ENCODE measurements at places on chromosomes 1 and 21.
A peak's percentile ranks its signal among the peaks of the same experiment; 100 is the strongest.

DNA sequence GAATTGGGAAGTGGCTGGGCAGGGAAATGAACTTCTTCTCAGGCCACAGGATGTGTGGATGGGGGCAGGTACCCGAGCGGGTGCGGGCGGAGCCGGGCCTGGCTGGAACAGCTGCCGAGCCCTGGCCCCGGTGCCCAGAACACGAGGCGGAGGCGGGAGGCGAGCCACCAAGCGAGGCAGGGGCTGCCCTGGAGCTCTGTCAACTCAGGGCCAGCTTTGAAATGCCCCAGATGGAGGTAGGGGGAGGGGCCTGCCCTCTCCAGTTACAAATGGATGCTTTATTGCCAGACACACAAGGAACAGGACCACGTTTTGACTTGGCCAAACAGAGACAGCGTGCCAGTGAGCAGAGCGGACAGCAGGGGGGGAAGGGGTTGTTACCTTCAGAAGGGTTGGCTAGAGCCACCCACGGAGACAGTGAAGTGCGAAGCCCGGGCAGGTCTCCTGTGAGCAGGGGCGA, 240.4 kb downstream of the SDCCAG8 start:
- DNase-seq, result no peak

DNA sequence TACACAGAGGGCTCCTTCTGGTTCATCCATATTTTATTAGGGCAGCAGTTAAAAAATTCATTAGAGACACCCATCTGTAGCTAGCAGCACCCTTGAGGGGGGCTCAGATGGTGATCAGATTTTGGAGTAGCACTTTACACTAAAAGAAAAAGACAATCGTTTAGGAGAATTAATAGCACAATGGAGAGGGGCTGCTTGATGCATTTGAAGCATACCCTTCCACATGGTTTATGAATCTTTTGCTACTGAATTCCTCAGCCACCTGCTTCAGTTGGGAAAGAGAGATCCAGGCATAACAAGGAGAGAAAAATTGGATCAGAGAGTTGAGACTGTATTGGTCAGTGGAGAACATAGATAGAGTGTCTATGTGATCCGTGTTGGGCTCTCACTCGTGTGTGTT, 54.4 kb downstream of the DISC1 start:
- DNase-seq, result no peak

- no peak for DNase-seq
These were observed 74.7 kb upstream of the OLFM3 start for GRCh38 chr1:102071451-102071850.

DNA sequence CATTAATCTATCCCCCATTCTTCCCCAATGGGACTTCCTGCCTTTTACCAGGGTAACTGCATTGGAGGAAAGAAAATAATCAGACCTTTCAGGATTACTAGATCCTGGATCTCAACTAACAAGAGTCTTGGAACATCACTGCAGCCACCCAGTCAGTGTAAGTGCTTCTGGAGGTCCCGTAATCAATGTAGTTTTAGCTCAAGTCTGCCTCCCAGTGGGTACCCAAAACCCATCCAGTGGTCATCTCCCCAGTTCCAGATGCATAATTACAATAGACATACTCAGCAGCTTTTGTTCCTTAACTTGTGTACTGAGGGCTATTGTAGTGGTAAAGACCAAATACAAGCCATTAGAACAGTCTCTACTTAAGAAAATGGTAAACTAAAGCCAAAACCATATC, 319.1 kb downstream of the GPATCH2 start:
- no peak for DNase-seq

GRCh38 chr1:66489972-66490601, 43.9 kb upstream of the SGIP1 start:
- DNase-seq, result no peak

- no peak for DNase-seq
These were observed 25.9 kb upstream of the TARDBP start for GRCh38 chr1:10986525-10986890.

DNA sequence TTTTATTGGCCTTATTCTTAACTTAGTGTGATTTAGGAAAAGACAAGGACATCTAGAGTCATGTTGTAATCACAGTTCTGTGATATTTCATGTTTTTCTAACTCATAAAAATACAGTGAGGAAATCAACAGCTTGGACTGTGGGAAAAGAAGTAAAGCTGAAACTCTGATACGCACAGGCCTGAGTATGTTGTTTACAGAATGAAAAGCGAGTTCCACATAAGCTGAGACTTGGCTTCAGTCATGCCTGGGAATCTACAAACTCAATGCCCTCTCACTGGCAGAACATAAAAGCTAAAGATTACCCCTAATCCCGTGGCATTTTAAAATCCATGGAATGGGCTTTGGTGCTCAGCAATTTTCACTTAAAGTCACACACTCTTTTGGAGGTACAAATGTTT, 23.6 kb upstream of the ATP5PO start:
- no peak for DNase-seq

GRCh38 chr1:198901266-198901665, 262.4 kb downstream of the PTPRC start:
- no peak for DNase-seq

DNA sequence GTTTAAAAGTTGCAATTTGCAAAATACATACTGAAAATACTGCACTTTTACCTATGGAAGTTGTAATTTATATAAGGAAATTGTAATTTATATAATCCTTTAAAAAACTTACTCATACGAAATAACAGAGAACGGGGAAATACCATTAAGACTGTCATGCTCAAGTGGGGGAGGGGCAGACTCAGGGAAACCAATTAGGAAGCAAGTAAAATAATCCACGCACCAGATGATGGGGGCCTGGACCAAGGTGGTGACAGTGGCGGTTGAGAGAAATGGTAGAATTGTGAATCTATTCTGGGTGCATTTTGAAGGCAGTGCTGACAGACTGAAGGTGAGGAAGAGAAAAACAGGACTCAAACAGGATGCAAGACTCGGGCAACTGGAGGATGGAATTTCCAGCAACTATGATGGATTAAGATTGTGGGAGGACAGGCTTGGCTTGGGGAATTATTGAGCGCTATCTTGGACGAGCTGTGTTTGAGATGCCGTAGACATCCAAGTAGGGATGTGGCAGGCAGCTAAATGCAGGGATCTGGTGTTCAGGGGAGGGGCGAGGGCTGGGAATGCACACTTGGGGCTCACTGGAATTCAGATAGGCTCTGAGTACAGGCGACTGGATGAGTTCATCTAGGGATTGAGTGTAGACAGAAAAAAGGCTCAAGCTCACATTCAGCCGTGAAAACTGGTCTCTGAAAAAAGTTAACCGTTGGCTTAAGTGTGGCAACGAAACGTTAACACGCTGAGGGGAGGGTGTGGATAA, 977 bp downstream of the LCA5L start:
- DNase-seq, result peak; percentile 16

DNA sequence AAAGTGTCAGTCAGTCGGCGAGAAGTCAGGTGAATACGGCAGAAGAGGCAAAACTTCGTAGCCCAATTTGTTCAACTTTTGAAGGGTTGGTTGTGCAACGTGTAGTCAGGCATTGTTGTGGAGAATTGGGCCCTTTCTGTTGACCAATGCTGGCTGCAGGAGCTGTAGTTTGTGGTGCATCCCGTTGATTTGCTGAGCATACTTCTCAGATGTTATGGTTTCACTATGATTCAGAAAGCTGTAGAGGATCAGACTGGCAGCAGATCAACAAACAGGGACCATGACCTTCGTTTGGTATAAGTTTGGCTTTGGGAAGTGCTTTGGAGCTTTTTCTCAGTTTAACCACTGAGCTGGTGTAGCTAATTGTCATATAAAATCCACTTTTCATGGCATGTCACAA, 190.2 kb upstream of the ADAMTS5 start:
- no peak for DNase-seq

GRCh38 chr1:210445485-210445884, 116.8 kb downstream of the HHAT start:
- no peak for DNase-seq

DNA sequence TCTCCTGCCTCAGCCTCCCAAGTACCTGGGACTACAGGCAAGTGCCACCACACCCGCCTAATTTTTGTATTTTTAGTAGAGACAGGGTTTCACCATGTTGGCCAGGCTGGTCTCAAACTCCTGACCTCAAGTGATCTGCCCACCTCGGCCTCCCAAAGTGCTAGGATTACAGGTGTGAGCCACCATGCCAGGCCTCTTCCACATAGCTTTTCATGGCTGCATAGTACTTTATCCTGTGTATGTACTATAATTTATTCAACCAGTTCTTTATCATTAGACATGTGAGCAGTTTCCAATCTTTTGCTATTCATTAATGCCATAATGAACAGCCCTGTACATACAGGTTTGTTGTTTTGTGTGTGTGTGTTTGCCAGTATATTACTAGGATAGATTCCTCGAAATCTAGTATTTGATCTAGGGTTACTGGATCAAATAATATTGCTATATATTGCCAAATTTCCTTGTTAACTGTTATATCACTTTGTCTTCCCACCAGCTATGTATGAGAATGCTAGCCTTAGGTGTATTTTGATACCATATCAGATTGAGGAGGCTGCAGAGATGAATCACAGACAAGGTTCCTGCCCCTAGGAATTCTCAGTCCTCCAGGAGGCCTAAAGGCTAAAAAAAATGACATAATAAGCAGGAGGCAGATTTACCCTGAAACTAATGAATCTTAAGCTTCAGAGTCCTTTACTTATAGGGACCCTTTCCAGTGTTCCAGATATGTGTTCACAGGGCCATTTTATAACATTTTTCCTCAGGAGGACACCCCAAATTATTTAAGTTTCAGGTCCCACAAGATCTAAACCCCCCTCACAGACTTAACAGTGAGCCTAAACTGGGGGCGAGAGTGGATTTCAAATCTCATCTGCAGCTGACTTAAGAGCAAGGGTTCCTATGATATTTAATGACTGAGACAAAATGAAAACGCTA, 2.1 kb upstream of the PDIK1L start:
- no peak for DNase-seq

- DNase-seq, result no peak
These were observed 14.6 kb downstream of the ADORA1 start for GRCh38 chr1:203142124-203142523.

DNA sequence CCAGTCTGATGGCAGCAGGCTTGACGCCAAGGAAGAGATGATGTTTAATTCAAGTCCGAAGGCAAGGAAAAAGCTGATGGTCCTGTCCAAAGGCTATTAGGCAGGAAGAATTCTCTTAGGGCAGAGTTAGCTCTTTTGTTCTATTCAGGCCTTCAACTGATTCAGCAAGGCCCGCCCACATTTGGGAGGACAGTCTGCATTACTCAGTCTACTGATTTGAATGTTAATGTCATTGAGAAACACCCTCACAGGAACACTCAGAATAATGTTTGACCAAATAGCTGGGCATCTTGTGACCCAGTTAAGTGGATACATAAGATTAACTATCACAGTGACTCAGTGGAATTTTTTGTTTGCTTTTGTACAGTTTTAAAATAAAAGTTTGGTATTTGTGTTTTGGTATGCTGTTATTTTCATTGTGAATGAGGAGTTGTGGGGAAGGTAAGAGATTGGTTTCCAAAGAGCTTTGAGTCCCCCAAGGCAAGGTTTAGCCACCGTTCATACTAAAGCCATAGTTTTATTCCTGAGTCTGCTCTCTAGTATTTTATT, 1.7 kb upstream of the ZNF691 start:
- DNase-seq, result peak; percentile 33

Data from activated CD4-positive, alpha-beta T cell treated with anti-CD3 and anti-CD28 coated beads for 36 hours (primary cell).